ENCODE measurements at places on chromosomes 16 and 17.
A peak's percentile ranks its signal among the peaks of the same experiment; 100 is the strongest.

DNA sequence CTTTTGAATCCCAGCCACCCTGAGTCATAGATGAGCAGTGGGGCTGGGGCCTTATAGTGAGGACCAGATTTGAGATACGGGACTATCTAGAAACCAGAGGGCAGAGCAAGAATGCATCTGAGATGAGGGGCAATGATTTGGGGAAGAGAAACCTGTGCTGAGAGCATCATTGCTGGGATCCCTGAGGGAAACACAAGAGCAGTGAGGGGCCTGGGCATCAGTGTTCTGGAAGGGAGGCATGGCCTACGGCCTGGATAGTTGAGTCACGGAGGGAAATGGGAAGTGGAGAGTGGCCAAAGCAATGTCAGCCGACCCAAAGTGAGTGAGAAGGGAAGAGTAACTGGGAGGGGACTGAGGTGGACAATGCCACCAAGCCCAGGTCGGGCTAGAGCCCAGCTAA lies 5.2 kb downstream of the CAMTA2 start:
- DNase-seq = no peak
- H3K27me3 ChIP-seq = no peaks in the 10 kb centered on the region
- H3K4me1 ChIP-seq = peaks cover 47% of the 10 kb centered on the region
- peak overlapping the region; percentile 44 for H3K27ac ChIP-seq

DNA sequence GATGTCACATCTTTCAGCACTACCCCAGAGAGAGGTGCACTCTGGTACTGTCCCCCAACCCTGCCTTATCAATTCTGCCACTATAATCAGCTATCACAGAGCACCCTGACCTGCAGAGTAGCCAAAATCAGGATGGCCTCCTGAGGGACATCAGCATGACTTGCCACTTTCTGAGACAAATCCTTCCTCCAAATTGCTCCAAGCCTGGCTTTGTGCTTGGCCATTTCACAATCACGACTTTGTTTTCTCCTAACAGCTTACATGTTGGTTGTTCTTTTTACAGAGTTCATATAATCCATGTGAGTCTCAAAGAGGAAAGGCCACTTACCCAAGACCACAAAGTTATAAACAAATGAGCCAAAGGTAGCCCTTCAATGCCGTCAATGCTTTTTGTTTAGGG lies 449.0 kb upstream of the CDH5 start:
- H3K36me3 ChIP-seq = no peaks in the 10 kb centered on the region
- no peak for DNase-seq
- no peak overlapping the region for H3K4me3 ChIP-seq
- no peaks in the 10 kb centered on the region for H3K27me3 ChIP-seq
- no peaks in the 10 kb centered on the region for H3K4me1 ChIP-seq

DNA sequence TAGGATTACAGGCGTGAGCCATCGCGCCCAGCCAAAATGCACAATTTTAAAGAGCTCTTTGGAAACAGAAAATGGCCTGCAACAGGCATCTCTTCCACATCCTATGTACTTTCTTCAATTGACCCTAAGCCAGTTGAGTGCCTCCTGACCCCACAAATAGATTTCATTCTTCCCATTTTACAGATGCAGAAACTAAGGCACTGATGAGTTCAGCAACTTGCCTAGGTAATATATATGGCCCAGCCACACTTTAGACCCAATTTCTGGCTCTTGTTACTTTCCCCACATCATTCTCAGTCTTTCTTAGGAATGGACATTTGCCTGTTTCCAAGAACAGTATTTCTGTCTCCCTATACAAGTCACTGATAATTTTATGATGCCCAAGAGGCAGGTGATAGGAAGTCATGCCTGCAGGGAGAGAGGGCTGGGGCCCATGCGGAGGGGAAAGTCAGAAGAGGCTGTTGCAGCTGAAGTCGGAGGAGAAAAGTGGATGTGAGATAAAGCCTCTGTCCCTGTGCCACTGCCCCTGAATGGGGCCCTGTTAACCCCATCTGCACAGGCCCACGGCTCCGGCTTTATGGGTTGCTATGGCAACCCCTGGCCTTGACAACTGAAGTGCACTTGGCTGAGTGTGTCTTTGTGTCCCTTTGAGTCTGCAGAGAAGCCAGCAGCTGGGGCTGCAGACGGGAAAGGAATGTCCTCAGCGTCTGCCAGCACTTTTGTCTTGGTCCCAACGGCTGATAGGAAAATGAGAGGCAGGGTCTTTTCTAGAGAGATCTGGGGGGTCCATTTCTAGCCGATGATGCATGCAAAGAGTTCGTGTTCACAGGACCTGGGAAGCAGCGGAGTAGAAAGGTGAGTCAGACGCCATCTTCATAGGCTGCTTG lies 45.9 kb downstream of the ABAT start:
- no peaks in the 10 kb centered on the region for H3K4me1 ChIP-seq
- no peaks in the 10 kb centered on the region for H3K27me3 ChIP-seq
- no peak overlapping the region for H3K27ac ChIP-seq
- no peaks in the 10 kb centered on the region for H3K36me3 ChIP-seq
- DNase-seq = no peak

DNA sequence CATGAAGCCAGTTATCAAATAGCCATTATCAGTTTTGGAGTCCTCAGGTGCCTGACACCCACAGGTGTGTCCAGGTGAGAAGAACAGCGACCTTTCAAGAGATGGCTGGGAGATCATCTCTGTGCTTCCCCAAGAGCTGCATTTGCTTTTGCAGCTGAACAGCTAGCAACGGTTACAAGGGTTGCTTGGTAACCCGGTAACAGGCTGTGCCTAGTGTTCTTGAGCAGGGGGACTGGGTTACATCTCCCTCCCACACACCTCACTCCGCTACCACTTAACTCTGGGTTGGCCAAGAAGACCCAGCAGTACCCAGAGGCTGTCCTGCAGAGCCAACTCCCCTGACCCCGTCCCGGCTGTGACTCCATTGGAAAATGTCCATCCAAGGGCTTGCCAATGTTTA lies 147.0 kb downstream of the SLC39A11 start:
- H3K27ac ChIP-seq = no peak overlapping the region
- H3K36me3 ChIP-seq = no peaks in the 10 kb centered on the region
- no peak overlapping the region for H3K4me3 ChIP-seq
- H3K4me1 ChIP-seq = no peaks in the 10 kb centered on the region
- DNase-seq = no peak

- no peak for DNase-seq
- peaks cover 15% of the 10 kb centered on the region for H3K36me3 ChIP-seq
- no peaks in the 10 kb centered on the region for H3K4me1 ChIP-seq
- no peak overlapping the region for H3K27ac ChIP-seq
Measured at GRCh38 chr17:67068999-67069398, 24.6 kb downstream of the CACNG1 start.

- no peaks in the 10 kb centered on the region for H3K4me1 ChIP-seq
- peaks cover 30% of the 10 kb centered on the region for H3K27me3 ChIP-seq
Measured at GRCh38 chr16:50531901-50532300, 16.3 kb upstream of the NKD1 start.

GRCh38 chr16:2484898-2485508 lies 10.1 kb downstream of the TBC1D24 start:
- peaks cover 20% of the 10 kb centered on the region for H3K4me1 ChIP-seq
- no peaks in the 10 kb centered on the region for H3K36me3 ChIP-seq
- H3K27me3 ChIP-seq = peaks cover 7% of the 10 kb centered on the region
- DNase-seq = no peak

DNA sequence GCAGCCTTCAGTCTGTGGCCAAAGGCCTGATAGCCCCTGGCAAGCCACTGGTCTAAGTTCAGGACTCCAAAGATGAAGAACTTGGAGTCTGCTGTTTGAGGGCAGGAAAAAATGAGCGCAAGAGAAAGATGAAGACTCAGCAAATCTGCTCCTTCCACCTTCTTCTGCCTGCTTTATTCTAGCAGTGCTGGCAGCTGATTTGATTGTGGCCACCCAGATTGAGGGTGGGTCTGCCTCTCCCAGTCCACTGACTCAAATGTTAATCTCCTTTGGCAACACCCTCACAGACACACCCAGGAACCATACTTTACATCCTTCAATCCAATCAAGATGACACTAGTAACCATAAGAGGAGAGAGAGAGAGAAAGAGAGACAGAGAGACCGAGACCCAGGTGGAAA lies 127.6 kb downstream of the UTP18 start:
- no peak overlapping the region for H3K27ac ChIP-seq
- no peak for DNase-seq
- H3K4me3 ChIP-seq = no peak overlapping the region
- H3K27me3 ChIP-seq = no peaks in the 10 kb centered on the region
- no peaks in the 10 kb centered on the region for H3K4me1 ChIP-seq

DNA sequence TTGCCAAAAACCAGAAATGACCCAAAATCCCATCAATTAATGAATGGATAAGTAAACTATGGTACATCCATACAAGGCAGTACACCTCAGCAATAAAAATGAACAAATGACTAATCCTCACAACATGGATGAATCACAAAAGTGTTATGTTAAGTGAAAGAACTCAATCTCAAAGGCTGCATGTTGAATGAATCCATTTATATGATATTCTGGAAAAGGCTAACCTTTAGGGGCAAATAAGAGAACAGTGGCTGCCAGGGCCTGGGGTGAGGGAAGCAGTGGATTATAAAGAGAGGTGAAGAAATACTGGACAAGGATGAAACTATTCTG lies 46.1 kb upstream of the MSI2 start:
- peaks cover 9% of the 10 kb centered on the region for H3K4me1 ChIP-seq
- H3K36me3 ChIP-seq = no peaks in the 10 kb centered on the region
- no peak overlapping the region for H3K4me3 ChIP-seq
- no peak for DNase-seq
- H3K27me3 ChIP-seq = peaks cover 29% of the 10 kb centered on the region
- H3K27ac ChIP-seq = no peak overlapping the region

GRCh38 chr16:57786632-57787518 lies 15.4 kb downstream of the KIFC3 start:
- no peaks in the 10 kb centered on the region for H3K36me3 ChIP-seq
- no peaks in the 10 kb centered on the region for H3K4me1 ChIP-seq
- no peak overlapping the region for H3K27ac ChIP-seq

- DNase-seq = no peak
- H3K27me3 ChIP-seq = peaks cover 98% of the 10 kb centered on the region
- no peak overlapping the region for H3K4me3 ChIP-seq
- no peak overlapping the region for H3K27ac ChIP-seq
- peaks cover 24% of the 10 kb centered on the region for H3K4me1 ChIP-seq
- no peaks in the 10 kb centered on the region for H3K36me3 ChIP-seq
Measured at GRCh38 chr17:37741341-37742115, 3.3 kb downstream of the HNF1B start.

- H3K4me1 ChIP-seq = peaks cover 64% of the 10 kb centered on the region
- peaks cover 19% of the 10 kb centered on the region for H3K36me3 ChIP-seq
- H3K4me3 ChIP-seq = peak overlapping the region; percentile 84
- H3K27ac ChIP-seq = peak overlapping the region; percentile 97
- DNase-seq = no peak
Measured at GRCh38 chr16:87390641-87391323, 1.4 kb upstream of the MAP1LC3B start.

DNA sequence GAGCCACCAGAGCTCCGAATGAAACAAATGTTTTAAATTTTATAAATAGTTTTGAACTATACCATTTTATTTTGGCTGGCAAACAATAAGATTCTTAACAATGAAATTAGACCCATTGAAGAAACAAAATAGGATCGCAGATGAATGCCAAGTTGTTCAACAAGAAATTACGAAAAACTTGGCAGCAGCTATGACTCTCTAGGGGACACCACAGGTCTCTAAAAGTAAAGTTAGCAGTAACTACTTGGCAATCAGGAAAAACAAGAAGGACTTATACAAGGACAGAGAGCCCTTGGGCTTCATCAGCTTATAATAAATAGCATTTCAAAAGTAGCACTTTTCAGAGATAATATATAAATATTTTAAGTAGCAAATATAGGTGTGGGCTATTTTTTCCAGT lies 603.8 kb upstream of the PSMD7 start:
- H3K27ac ChIP-seq = no peak overlapping the region
- no peaks in the 10 kb centered on the region for H3K36me3 ChIP-seq
- no peak for DNase-seq

- H3K36me3 ChIP-seq = no peaks in the 10 kb centered on the region
- DNase-seq = no peak
- H3K27ac ChIP-seq = no peak overlapping the region
- peaks cover 9% of the 10 kb centered on the region for H3K27me3 ChIP-seq
Measured at GRCh38 chr17:10091046-10091445, 107.4 kb downstream of the GAS7 start.

DNA sequence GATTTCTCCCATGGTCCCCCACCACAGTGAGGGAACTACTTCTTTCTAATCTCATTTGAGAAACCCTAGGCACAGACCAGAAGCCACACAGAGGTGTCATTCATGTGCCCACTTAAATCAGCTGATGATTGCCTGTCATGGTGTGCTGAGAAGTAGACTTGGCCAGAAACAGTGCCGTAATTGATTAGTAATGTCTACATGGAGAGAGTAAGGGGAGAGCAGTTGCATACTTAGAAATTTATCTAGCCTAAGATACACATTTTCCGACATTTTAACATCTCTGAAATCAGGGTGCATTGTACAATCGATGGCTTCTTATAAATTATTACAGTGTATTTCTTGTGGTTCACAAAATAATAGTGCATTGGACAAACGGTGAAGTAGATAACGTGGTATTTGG lies 271.8 kb downstream of the IRF8 start:
- H3K36me3 ChIP-seq = no peaks in the 10 kb centered on the region
- peaks cover 19% of the 10 kb centered on the region for H3K27me3 ChIP-seq
- DNase-seq = no peak
- H3K4me1 ChIP-seq = peaks cover 4% of the 10 kb centered on the region
- no peak overlapping the region for H3K4me3 ChIP-seq
- H3K27ac ChIP-seq = no peak overlapping the region

DNA sequence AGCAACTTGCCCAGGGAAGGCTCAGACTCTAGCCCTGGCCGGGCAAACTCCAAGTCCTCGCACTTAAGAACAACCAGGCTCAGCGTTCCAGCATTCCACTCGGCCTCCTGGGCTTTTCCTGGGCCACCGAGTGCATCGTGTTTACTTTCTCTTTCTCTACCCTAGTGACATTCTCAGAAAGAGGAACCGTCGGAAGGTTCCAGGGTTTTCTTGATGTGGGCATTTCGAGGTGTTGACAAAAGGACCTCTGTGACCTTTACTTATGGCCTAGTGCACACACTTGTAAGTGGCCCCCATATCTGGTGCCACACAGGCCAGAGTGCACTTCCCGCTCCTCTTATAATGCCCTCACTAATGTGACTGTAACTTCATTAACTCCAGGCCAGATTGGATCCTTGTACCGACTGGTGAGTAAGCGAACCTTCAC lies 3.1 kb upstream of the BANP start:
- peaks cover 22% of the 10 kb centered on the region for H3K27me3 ChIP-seq
- H3K36me3 ChIP-seq = peaks cover 7% of the 10 kb centered on the region
- peaks cover 57% of the 10 kb centered on the region for H3K4me1 ChIP-seq
- peak overlapping the region; percentile 44 for H3K4me3 ChIP-seq
- DNase-seq = peak; percentile 44
- H3K27ac ChIP-seq = peak overlapping the region; percentile 90

- H3K4me3 ChIP-seq = no peak overlapping the region
- peaks cover 59% of the 10 kb centered on the region for H3K4me1 ChIP-seq
- H3K27me3 ChIP-seq = no peaks in the 10 kb centered on the region
- H3K27ac ChIP-seq = peak overlapping the region; percentile 62
- H3K36me3 ChIP-seq = peaks cover 71% of the 10 kb centered on the region
- no peak for DNase-seq
Measured at GRCh38 chr17:77147357-77147801, 6.6 kb downstream of the SEC14L1 start.
